ENCODE measurements at places on chromosomes 12 and 14. TPM values are rescaled to one million over a fixed set of nuclear protein-coding genes. Genes with fewer than 3 reads are reported as not detected.

The PACS2 gene
- total RNA-seq, result 55.3 TPM

The DNAJC22 gene
- total RNA-seq, result 0.14 TPM

The P2RX2 gene
- not detected for total RNA-seq

The SLC6A12 gene
- not detected for total RNA-seq

The TPI1 gene
- 407 TPM for total RNA-seq

The PRH2 gene
- not detected for total RNA-seq

The TMTC2 gene
- total RNA-seq, result 7.3 TPM

The KRT83 gene
- not detected for total RNA-seq

The CMA1 gene
- not detected for total RNA-seq

The DPY19L2 gene
- total RNA-seq, result 0.61 TPM

The CACNA2D4 gene
- total RNA-seq, result 0.33 TPM

The ADCY6 gene
- total RNA-seq, result 42.2 TPM

The NRL gene
- 1.5 TPM for total RNA-seq

The WNT1 gene
- total RNA-seq, result not detected

The TEX52 gene
- total RNA-seq, result not detected

The RERG gene
- 0.17 TPM for total RNA-seq

The MIP gene
- not detected for total RNA-seq

The MUCL1 gene
- not detected for total RNA-seq

The GPR68 gene
- total RNA-seq, result 0.83 TPM

The GPHN gene
- 10.8 TPM for total RNA-seq

The SLC22A17 gene
- total RNA-seq, result 5.1 TPM

The DACT1 gene
- 3.3 TPM for total RNA-seq

The NANOG gene
- total RNA-seq, result not detected

The MYF6 gene
- not detected for total RNA-seq

The NFE2 gene
- 0.67 TPM for total RNA-seq

The DDX51 gene
- 20.4 TPM for total RNA-seq

The JKAMP gene
- total RNA-seq, result 99.9 TPM

The OR4K5 gene
- total RNA-seq, result not detected

The IFNG-AS1 gene
- total RNA-seq, result not detected

The GMFB gene
- 104 TPM for total RNA-seq

The ACOT4 gene
- 0.33 TPM for total RNA-seq

The FGF23 gene
- not detected for total RNA-seq

The KLRD1 gene
- 0.33 TPM for total RNA-seq

The KRT1 gene
- total RNA-seq, result not detected

The SLC25A21 gene
- 1.3 TPM for total RNA-seq

The IGF1 gene
- not detected for total RNA-seq

The TUBA1B gene
- 591 TPM for total RNA-seq

The MANSC4 gene
- not detected for total RNA-seq

The MDGA2 gene
- total RNA-seq, result 0.17 TPM

The TMEM119 gene
- 1.0 TPM for total RNA-seq

The SLC10A1 gene
- not detected for total RNA-seq

All from mammary epithelial cell (primary cell).